ENCODE measurements at places on chromosomes 5 and 9.

DNA sequence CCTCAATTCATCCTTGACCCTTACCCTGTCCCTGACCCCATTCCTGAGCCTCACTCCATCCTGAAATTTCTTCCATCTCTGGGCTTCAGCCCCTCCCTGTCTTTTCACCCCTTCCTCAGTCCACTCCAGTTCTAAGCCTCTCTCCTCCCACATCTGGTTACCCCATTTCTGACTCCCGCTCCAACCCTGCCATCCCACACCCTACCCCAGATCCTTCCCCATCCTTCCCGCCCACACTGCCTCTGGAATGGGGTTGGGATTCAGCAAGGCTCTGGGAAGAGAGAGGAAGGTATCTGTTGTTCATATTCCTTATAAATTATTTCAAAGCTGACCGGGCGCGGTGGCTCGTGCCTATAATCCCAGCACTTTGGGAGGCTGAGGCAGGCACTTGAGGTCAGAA lies 29.9 kb upstream of the MVB12B start:
- DNase-seq = no peak

- no peak for DNase-seq
These were observed 22.2 kb upstream of the TUSC1 start for GRCh38 chr9:25700430-25700829.

DNA sequence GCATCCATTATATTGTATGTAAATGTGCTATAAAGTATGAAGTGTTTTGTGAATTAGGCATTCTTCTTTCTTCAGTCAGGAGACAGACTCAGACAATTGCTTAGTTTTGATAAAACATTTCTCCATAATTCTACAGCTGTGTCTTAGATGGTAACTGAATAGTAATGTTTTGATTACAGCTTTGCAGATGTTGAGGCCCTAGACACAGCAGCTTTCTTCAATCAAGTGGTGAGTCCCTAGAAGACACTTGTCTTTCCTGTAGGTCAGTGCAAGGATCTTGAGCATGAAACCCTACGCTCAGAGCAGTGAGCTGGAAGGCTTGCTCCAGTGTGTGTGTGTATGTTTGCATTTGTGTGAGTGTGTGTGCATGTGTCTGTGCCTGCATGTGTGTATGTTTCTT lies 46.8 kb upstream of the CD180 start:
- DNase-seq = no peak

- DNase-seq = no peak
These were observed 161.8 kb downstream of the PALM2AKAP2 start for GRCh38 chr9:109941771-109942170.

DNA sequence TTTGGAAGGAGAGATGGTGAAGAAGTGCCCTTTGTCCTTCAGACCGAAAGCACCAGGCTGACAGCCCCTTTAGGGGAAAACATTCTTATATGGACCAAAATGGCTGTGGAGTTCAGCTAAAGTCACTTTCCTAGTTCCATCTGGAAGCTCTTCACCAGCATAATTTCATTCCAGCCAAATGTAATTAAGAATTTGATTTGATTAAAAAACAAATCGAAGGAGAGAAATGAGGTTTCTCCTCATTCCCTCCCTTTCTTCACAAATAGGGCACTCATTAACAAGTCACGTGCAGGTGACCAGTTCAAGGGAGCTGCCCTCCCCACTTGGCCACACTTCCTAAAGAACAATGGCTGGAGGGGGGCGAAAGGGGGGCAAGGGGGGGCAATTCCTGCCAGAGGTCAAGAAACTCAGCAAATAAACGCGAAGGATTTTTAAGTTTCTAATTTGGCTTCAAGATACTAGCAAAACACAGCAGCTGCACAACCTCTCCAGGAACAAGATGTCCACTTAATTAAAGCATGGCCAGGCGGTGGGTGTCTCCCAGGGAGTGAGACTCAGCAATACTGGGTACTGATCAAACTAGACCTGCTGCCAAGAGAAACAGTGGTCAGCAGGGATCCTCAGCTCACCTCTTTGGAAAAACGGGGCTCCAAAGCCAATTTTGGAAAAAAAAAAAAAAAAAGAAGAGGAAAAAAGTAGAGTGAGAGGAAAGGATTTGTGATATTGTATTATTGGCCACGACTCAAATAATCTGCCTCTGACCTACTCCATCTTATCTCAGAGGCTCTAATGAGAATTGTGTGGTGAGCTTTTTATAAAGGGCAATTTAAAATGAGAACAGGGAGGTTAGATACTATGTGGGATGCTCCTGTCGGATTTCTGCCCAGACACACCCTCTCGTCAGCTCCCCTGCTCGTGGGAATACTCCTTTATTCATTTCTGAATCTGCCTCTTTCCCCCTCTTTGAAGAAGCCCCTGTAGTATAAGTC lies 254.3 kb downstream of the ZSWIM6 start:
- no peak for DNase-seq

- DNase-seq = no peak
These were observed at the start of gene TENT4A for GRCh38 chr5:6713274-6714225. Gene TENT4A (plus strand): TSS chr5:6713432. CDS start chr5:6713984, 552 bp downstream.

DNA sequence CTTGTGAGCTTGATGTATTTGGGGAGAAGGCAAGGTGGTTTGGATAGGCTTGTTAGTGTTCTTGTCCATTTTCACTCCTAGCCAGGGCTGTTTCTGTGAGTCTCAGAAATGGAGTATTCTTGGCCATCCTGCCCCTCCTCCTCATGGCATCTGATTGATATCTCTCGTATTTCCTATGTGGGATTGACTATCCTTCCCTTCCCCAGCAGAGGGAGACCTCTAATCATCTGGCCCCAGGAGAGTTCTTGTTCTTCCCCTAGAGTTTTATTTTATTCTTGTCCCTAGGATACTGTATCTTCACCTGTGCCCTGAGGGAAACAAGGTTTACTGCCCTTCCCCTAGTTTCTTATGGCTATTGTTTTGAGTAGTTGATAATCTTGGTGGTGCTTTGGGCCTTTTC lies 114.4 kb downstream of the VPS13A start:
- DNase-seq = peak; percentile 56

GRCh38 chr9:33620738-33621439 lies 96.8 kb downstream of the ANKRD18B start:
- DNase-seq = peak; percentile 90
